ENCODE measurements at places on chromosomes 1 and 21. TPM values are rescaled to one million over a fixed set of nuclear protein-coding genes. Genes with fewer than 3 reads are reported as not detected.

Gene CLDN17
- total RNA-seq = not detected

DNA sequence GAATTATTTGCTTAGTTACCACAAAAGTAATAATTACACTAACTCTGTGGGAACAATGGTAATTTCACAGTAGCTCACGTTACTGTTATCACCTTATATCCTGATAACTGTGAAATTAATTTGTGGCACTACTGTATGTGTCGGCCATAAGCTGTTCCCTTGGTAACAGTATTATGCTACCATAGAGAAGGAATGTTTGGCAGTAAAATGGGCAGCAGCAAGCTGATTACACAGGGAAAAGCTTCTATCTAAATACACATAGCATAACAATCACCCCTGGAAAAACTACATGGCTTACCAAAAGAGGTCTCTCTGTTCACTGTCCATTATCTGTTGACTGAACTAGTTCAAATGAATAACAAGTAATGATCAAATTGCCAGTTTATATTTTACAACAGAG lies 124.1 kb downstream of the DPYD start:
- no peak overlapping the region for H3K4me3 ChIP-seq
- DNase-seq = no peak
- H3K27me3 ChIP-seq = no peaks in the 10 kb centered on the region
- H3K27ac ChIP-seq = peak overlapping the region; percentile 35
- H3K4me1 ChIP-seq = peaks cover 7% of the 10 kb centered on the region

DNA sequence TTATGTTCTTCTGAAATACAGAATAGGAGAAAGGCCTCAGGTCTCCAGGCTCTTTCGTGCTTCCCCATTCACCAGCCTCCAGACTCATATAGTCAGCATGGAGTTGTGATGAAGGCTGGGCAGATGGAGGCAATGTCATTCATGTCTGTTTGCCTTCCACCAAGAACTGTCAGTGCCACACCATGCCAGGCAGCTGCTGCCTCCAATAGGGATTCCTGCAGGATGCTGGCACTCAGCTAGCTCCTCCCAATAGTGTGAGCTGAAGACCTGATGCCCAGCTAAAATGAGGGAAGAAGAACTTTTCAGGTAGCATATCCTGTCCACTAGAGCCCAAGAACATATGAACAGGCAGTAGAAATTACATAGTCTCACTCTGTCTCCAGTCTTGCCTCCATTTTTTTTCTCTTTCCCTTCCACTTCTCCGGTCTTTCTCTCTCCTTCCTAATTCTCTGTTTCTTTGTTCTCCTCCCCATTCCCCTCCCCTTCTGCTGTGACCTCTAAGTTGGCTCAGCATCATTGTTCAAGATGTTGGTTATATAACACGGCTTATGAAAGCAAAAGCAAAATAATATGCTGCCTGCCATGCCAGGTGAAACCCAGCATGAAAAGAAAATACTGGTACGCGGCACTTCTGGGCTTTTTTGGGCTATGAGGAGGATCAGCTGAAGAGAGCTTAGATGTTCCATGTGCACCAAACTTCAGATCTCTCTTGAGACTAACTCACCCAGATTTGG lies 17.3 kb downstream of the GLUL start:
- H3K27ac ChIP-seq = no peak overlapping the region
- no peak overlapping the region for H3K4me3 ChIP-seq
- DNase-seq = no peak
- H3K27me3 ChIP-seq = no peaks in the 10 kb centered on the region
- H3K4me1 ChIP-seq = no peaks in the 10 kb centered on the region
- H3K36me3 ChIP-seq = no peaks in the 10 kb centered on the region

DNA sequence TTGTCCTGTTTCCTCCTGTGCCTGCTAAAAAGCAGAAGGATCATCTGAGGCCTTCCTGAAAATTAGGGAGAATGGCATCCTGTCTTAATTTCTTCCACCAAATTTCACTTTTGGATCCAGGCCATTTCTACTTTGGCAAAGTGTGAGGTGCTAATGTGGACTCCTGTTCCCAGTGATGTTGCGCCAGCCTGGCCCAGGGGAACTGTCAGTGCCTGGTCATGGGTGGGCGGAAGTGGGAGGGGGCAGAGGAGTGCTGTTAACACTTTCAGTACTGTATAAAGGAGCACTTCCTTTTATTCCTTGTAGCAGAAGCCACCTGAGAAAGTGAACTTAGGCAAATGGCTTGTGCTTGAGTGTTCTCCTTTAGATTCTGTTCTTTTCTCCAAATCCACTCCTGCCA lies 19.9 kb downstream of the ELAPOR1 start:
- no peaks in the 10 kb centered on the region for H3K36me3 ChIP-seq
- H3K27me3 ChIP-seq = no peaks in the 10 kb centered on the region
- no peaks in the 10 kb centered on the region for H3K4me1 ChIP-seq
- H3K27ac ChIP-seq = no peak overlapping the region
- H3K4me3 ChIP-seq = no peak overlapping the region
- DNase-seq = no peak

DNA sequence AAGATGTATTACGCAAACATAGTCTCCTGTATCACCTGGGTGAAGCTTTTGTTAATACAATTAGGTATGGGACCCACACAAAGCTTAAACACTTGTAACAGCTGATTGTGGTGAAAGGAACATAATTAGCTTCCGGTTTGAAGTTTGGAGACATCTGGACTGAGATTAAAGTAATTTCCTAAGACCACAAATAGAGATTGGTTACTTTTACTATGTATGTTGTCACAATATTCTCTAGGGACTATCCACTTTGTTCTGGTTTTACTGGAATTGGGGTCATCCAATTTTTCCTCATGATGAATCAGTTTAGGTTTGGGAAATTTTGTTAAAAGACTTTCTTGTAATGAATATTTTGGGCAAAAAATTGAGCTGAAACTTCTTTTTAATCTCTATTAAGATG lies 71.8 kb upstream of the SAMSN1 start:
- H3K4me3 ChIP-seq = no peak overlapping the region
- no peak overlapping the region for H3K27ac ChIP-seq
- no peak for DNase-seq
- no peaks in the 10 kb centered on the region for H3K27me3 ChIP-seq
